ENCODE measurements at places on chromosomes 13 and 19.

DNA sequence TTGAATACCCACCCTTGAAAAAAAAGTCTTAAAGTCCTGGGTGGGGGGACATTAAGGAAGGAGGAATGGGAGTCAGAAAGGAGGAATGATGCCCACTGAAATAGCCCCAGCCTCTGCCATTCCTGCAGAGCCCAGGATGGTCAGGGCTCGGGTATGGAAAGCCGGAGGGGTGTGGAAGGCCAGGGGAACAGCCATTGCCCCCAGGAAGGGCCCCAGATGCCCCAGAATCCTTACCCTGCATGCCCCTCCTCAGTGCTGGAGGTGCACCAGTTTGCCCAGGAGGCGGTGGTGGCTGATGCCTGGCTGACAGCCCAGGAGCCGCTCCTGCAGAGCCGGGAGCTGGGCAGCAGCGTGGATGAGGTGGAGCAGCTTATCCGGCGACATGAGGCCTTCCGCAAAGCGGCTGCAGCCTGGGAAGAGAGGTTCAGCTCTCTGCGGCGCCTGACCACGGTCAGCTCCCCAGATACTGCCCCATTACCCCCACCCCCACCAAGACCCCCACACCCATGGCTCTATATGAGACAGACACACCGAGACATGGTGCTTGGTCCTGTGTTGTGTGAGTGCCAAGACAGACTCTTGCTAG lies 10.7 kb upstream of the SHKBP1 start:
- DNase-seq: no peak

- DNase-seq: no peak
Observed at GRCh38 chr13:43905435-43906031, 25.8 kb downstream of the LACC1 start.

DNA sequence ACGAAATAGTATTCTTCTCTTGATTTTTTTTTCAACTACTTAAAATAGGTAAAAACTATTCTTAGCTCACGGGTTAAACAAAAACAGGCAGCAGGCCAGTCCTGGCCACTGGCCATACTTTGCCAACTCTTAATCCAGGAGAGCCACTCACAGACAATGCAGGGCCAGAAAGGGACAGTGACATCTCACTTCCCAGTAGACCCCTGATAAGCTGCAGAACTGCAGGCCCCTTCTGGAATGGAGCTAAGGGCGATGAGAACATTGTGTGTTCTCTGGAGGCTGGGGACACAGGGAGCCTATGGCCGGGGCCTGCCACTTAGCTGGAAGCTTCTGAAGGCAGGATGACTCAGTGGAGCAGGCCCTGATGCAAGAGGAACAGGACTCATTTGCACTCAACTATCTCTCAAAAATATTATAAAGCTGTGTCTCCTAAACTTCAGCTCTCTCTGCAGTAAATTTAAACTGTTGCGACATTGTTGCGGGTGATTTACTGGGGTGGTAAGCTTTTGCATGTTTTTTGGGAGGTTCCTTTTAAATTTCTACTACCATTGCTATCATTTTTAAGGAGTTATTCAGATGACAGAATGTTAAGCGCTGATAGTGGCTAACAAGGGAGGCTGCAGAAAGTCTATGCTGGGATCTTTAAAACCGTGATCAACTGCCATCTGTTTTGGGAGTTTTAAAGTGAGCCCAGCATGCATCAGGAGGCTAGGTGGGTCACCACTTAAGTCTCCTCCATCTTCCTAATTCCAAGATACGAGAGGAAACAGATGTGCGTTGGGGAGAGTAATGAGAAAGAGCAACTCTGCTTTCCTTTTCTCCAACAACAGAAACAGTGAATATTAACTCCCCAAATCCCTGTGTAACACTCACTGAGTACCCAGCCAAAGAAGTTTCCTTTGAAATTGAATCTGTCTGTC lies 33.2 kb upstream of the KATNAL1 start:
- peak; percentile 88 for DNase-seq

GRCh38 chr13:41962994-41963393 lies 2.1 kb upstream of the VWA8 start:
- DNase-seq: no peak

GRCh38 chr13:41365631-41366030 lies 54.6 kb downstream of the NAA16 start:
- DNase-seq: peak; percentile 21

DNA sequence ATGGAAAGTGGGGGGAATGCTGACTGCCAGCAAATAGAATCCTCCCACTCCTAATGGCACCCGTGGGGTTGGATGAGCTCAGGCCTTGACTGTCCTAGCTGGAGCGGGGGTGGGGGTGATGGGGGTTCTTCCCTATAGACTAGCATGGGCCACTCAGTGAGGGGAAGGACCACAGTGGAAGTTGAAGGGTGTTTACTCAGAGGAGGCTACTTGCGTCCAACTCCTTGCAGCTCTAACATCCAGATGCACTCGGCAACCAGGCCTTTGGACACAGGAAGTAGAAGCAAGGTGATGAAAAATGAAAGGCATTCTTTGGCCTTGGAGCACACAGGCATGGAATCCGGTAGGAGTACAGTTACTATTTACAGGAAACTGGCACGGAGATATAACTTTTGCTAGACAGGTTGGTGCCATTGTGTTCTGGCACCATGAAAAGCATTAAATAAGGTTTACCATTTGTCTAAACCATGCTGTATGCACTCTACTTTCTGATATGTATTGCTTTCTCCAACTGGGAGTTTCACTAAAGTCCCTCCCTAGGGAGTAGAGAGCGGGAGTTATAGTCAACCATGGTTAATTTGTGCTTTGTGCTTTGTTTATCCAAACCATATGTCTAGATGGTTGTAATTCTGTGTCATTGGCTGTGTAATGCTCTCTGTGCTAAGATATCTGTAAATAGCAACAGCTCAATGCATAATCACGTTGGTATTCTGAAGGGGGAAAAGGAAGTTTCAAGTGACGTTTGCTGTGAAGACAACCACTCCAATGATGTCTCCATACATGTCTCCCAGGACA lies 125.3 kb downstream of the TSHZ3 start:
- peak; percentile 97 for DNase-seq

- DNase-seq: no peak
Observed at GRCh38 chr13:34749046-34749445, 193.0 kb upstream of the NBEA start.

GRCh38 chr13:87851410-87851809 lies 180.2 kb downstream of the SLITRK5 start:
- DNase-seq: no peak

DNA sequence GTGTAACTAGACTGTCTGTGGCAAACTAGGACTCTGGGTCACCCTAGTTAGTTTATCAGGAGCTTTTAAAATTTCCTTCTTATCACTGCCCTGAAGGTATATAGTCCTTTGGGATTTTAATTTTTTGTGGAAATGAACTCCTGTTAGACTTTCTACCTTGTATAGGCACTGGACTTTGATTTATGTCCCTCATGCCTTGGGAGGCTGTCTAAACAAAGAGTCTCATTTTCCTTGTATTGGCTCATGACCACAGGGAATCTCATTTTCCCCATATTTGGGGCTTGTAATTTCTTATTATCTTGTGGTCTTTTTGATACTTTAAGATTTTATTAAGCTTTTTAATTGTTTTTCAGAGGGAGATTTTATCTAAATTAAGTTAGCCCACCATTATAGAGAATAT lies 21.4 kb downstream of the KCTD4 start:
- DNase-seq: no peak

Measured in AG04449 (cell line).